ENCODE measurements at places on chromosomes 1 and 21. TPM values are rescaled to one million over a fixed set of nuclear protein-coding genes. Genes with fewer than 3 reads are reported as not detected.

CRB1 gene
- not detected for total RNA-seq

ZFP69B gene
- 4.8 TPM for total RNA-seq

PAPPA2 gene
- total RNA-seq, result 0.44 TPM

PWP2 gene
- total RNA-seq, result 39.8 TPM

DCST1 gene
- total RNA-seq, result 0.14 TPM

RASAL2 gene
- total RNA-seq, result not detected

ZNF695 gene
- total RNA-seq, result 0.99 TPM

GRCh38 chr1:84615790-84616189 is 41.5 kb upstream of the CTBS start:
- DNase-seq, result no peak
- H3K27ac ChIP-seq, result no peak overlapping the region
- no peak overlapping the region for H3K4me3 ChIP-seq
- H3K27me3 ChIP-seq, result peaks cover 5% of the 10 kb centered on the region
- peaks cover 20% of the 10 kb centered on the region for H3K4me1 ChIP-seq
- peaks cover 6% of the 10 kb centered on the region for H3K36me3 ChIP-seq

DNA sequence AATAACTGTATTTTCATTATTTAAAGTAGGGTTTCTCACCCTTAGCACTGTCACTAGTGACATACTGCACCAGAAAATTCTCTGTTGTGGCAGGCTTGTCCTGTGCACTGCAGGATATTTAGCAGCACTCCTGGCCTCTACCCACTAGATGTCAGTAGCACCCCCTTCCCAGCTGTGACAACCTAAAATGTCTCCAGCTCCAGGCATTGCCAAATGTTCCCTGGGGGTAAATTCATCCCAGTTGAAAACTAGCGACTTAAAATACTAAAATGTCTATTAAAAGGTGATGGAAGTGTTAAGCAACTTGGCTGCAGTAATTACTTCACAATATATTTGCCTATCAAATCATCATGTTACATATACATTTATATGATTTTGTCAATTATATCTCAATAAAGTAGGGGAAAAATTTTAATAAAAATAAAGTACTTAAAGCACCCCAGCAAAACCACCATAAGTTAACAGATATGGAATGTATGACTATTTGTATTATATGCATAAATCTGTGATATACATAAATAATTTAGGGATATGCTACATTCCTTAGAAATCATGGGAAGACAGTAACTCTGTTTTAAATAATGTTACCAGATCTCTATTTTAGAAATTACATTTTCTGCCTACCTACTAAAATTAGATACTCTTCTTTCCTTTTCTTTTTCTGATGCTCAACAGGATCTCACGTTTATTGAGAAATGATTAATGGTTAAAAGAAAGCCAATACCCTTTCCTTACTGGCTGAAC is 74.6 kb downstream of the ARID4B start:
- H3K4me1 ChIP-seq, result peaks cover 24% of the 10 kb centered on the region
- no peak overlapping the region for H3K4me3 ChIP-seq
- no peak overlapping the region for H3K27ac ChIP-seq
- peaks cover 13% of the 10 kb centered on the region for H3K36me3 ChIP-seq

DNA sequence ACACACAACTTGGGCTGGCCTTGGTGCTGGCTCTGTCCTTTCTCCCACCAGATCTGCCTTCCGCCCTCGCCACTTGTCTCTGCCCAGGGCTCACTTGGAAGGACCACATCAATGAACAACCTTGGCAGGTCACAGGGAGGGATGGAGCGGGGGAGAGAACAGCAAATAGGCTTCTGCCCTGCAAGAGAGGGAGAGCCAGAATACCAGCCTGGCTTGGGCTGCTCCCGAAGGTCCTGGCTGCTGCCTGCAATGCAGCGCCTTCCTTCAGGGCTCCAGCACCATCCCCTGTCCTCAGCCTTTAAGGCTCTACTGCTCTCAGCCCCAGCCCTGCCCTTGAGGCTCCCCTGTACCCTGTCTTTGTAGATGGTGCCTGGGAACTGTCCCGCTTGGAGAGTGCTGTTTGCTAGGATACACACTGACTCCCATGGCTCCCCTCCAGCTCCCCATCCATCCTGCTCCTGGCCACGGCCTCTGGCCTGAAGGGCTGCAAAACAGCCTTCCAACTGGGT is 43.8 kb downstream of the HIVEP3 start:
- no peaks in the 10 kb centered on the region for H3K36me3 ChIP-seq
- peaks cover 16% of the 10 kb centered on the region for H3K4me1 ChIP-seq
- H3K27me3 ChIP-seq, result no peaks in the 10 kb centered on the region
- DNase-seq, result no peak
- no peak overlapping the region for H3K4me3 ChIP-seq
